ENCODE measurements at places on chromosomes 7 and 10.

DNA sequence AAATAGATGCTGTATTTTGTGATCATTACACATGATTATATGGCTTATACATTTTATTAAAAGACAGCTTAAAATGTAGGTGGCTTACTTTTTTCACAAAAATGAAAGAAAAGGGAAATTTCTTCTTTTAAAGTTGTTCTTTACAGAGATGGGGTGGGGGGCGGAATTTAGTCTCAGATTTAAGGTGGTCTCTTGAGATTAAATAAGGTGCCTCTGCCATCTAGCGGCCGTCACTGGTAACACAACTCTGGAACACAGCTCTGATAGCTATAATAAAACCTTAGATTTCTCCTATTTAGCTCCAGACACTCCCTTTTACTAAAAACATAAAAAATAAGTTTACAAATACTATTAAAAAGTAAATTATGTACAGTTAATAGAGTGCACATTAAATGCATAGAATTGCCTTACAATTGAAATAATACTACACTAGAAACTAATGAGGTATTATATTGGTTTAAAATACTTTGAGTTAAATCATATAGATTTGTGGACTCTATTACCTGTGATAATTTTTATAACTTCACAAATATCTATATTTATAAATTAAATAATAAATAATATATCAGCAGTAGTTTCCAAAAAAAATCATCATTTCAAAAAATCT is 210.9 kb downstream of the DGKB start:
- peak; percentile 31 for DNase-seq

- no peak for DNase-seq
Measured at GRCh38 chr10:91540733-91541132, 92.1 kb downstream of the PPP1R3C start.

GRCh38 chr7:621572-622285 is 102.1 kb upstream of the PDGFA start:
- DNase-seq = peak; percentile 56

GRCh38 chr7:45070254-45070642 is 18.5 kb downstream of the NACAD start:
- no peak for DNase-seq

DNA sequence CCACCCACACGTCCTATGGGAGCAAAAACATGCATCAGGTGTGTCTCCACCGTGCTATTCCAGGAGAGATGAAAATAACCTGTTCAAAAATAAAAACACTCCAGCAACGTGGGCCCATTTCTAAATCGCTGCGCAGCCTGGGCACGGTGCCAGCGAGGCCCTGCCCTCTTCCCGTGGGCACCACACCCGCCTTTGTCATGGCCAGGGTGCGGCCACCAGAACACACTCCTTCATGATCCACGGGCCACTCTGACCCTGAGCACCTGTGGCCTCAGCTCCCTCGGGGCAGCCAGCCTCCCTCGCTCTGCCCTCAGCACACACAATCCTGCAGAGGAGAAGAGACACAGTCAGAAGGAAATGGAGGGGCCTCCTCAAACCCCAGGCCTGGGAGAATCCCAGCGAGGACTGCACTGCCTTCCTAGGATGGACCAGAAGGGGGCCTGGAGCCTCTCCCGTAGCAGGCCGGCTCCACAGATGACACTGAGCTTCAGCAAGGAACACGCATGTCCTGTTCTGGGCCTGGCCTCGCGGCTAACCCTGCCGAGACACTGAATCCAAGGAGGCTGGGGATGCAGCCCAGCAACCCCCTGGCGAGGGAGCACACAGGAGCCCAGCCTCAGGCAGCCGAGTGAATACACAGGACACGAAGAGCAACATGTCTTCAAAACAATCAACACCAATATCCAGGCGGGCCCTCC is 169.0 kb downstream of the MAD1L1 start:
- no peak for DNase-seq

- DNase-seq = no peak
Measured at GRCh38 chr7:27526131-27526530, 136.6 kb downstream of the HIBADH start.

GRCh38 chr10:77187376-77187999 is 450.1 kb downstream of the KCNMA1 start:
- no peak for DNase-seq

DNA sequence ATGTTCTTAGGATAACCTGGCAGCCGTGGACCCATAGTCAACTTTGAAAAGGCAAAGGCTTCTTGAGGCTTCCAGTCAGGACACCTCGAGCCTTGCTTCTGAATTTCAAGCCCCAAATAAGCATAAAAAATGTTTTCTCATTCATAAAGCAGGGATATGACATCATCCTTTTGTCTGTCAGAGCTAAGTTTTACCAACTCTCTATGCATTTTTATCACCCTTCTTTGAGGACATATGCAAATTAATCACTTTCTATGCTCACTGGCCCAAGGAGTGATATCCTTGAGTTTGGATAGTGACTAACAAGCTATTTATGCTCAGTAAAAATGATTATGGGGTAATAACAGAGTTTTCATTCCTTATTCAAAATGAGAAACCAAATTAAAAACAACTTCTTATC is 159.4 kb downstream of the ANLN start:
- no peak for DNase-seq

DNA sequence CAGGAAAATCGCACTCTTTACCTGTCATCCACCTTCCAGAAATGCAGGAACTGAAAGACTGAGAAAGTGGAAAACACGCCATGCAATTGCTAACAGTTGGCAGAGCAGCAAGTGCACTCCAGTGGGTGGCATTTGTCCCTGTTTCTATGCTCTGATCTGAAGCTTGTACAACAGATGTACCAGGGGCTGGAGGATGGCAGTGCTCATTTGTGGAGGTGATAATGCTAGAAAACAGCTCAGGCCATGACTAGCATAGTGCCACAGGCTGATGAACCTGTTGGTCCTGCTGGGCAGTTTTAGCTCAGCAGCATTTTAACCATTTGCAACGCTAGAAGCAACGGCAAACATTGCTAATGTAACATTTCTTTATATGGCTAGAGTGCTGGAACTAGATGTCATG is 199.9 kb upstream of the NRP1 start:
- DNase-seq = no peak

GRCh38 chr10:52645187-52645758 is 127.3 kb downstream of the MBL2 start:
- DNase-seq = no peak

DNA sequence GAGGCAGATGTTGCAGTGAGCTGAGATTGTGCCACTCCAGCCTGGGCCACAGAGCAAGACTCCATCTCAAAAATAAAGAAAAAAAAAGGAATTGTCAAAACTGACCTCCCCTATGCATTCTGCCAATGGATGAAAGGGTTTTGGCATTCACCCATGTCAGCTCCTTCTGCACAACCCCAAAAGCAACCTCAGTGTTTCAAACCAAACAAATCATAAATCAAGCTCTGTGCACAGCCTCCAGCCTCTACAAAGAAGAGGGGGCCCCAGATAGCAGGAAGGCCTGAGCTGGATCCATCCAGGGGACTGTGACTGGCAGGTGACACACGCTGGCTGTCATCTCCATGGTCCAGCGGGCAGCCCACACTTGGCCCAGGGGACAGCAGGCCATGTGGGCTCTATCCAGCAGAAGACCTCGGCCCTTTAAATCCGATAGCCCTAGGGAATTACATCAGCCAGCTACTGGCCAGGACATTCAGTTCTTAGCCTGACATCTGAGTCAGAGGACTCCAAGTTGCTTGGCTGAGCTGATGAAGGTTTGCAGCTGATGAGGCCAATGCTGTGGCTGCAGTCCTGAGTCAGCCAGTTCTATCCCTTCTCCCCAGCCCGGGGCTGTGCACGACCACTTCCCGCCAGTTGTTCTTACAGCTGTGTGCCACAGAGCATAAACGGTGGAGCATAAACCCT is 52.0 kb upstream of the FIGNL1 start:
- DNase-seq = peak; percentile 91

GRCh38 chr10:116774728-116775151 is 32.4 kb upstream of the HSPA12A start:
- no peak for DNase-seq

DNA sequence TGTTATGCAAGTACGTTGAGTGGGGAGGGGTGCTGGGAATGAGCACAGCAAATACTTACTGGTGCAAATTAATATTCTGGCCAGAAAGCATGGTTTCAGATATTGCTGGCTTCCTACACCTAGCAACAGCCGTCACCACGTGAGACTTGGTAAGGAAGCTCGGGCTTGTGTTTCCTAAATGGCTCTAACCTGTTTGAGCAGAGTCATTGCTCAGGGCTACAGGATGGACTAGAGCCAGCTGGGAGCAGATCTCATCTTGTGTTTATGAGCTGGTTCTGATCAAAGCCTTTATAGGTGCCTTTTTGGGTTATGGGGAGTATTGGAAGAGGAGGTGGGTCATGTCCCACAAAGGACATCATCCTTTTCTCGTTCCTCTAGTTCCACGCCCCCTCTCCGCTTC is 200.3 kb downstream of the BUB3 start:
- no peak for DNase-seq

DNA sequence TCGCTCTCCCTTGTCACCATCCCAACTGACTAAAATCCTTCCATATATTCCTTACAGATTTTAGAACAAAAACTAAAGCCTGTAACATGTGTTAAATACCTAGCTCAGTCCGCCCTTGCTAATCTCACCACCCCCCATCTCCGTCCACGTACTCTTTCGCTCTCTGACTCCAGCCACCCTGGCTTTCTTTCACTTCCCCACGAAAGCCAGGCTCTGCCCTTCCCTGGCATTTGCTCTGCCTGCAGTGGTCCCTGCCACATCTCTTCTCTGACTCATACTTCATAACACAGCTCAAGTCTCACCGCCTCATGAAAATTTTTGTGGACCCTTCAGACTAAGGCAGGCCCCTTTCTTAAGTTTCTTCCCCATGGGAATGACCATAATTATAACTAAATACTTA is 11.7 kb upstream of the GPAM start:
- DNase-seq = no peak

- DNase-seq = no peak
Measured at GRCh38 chr10:33038672-33039071, 80.6 kb upstream of the ITGB1 start.

DNA sequence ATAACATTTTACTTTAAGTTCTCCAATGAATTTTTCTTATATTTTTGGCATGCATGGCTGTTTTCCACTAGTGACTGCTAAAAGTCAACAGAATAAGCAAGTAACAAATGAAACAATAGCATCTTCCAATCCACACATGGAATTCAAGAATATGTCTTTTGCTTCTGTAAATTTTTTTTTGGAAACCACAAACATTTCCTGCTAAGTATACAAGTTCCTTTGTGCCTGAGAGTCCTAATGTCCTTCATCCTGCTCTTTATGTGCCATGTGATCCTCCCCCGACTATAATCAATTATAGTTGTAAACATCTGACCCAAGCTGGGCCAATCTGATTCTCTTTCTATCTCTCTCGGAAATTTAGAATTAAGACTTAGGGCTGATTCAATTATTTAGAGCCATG is 61.2 kb downstream of the PPP1R3C start:
- no peak for DNase-seq

DNA sequence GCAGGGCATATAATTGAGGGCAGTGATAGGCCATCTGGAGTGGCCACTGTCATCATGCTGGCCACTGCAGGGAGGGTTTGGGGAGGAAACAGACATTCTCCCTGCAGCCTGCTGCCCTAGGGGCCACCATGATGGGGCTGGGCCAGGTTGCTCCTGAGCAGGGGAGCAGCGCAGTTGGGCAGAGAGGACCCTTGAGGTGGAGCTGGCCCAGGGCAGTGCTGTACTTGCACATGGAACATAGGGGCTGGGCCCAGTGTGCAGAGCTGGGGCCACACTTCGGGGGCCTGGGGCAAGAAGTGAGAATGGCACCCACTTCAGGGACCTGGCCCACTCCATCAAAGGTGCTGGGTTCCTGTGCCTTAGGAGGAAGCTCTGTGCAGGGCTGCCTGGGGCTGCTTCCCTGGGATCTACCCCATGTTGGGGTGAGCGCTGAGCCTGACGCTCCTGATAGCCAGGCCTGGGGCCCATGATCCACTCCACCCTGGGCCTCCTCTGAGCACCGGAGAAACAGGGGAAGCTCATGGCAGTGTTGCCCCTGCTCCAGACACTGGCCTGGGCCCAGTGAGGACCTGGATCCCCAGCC is 21.3 kb upstream of the NUB1 start:
- DNase-seq = no peak

DNA sequence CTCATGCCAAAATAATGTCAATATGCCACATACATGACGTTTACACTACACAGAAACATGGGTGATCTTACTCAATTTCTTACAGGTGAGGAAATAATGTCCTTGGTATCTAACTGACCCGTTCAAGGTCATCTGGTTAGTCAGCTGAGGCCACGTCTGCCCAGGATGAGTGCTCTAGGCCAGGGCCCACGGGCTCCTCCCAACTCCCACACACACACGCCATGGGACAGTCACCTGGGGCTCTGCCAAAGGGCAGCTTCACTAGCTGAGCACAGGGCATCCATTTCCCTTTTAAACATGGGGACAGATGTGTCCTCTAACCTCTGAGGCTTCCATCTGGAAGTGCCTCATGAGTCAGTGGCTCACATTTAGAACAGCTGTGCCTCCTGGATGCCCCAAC is 123.9 kb downstream of the TNS3 start:
- no peak for DNase-seq

- DNase-seq = peak; percentile 39
Measured at GRCh38 chr7:8441106-8441965, 7.9 kb downstream of the NXPH1 start.

GRCh38 chr10:25059990-25060389 is 43.6 kb downstream of the THNSL1 start:
- no peak for DNase-seq

- no peak for DNase-seq
Measured at GRCh38 chr7:34696415-34696814, 38.4 kb downstream of the NPSR1 start.

DNA sequence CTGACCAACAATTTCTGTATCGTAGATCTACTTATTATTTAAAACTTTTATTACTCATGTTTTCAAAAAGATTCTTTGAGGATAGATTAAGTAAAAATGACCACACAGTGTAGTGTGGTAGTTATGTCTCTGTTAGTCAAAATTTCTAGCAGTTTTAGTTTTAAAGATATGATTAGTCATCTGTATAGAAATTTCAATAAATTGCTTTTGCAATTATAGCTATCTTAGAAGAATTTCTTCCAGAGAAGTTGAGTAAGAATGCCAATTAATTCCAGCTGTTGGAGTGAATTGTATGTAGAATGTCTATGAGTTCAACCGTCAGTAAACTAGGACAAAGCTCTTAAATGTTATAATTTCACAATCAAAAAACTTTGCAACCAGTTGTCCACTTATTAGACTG is 229.7 kb downstream of the CDK14 start:
- no peak for DNase-seq

Data from kidney (tissue), 22 donors.